ENCODE measurements at places on chromosomes 4 and X.

GRCh38 chr4:73540826-73541225 is 59.3 kb downstream of the AFM start:
- H3K4me3 ChIP-seq: no peak overlapping the region
- no peak overlapping the region for H3K27ac ChIP-seq
- H3K36me3 ChIP-seq: no peaks in the 10 kb centered on the region
- no peak for DNase-seq
- H3K4me1 ChIP-seq: peaks cover 14% of the 10 kb centered on the region

GRCh38 chr4:147194114-147194513 is 248.4 kb upstream of the TTC29 start:
- no peaks in the 10 kb centered on the region for H3K27me3 ChIP-seq
- DNase-seq: no peak
- no peak overlapping the region for H3K27ac ChIP-seq
- no peaks in the 10 kb centered on the region for H3K4me1 ChIP-seq
- no peak overlapping the region for H3K4me3 ChIP-seq
- no peaks in the 10 kb centered on the region for H3K36me3 ChIP-seq

GRCh38 chrX:672931-673330 is 42.3 kb downstream of the SHOX start:
- no peaks in the 10 kb centered on the region for H3K4me1 ChIP-seq
- H3K4me3 ChIP-seq: no peak overlapping the region
- peaks cover 13% of the 10 kb centered on the region for H3K27me3 ChIP-seq
- no peak overlapping the region for H3K27ac ChIP-seq

DNA sequence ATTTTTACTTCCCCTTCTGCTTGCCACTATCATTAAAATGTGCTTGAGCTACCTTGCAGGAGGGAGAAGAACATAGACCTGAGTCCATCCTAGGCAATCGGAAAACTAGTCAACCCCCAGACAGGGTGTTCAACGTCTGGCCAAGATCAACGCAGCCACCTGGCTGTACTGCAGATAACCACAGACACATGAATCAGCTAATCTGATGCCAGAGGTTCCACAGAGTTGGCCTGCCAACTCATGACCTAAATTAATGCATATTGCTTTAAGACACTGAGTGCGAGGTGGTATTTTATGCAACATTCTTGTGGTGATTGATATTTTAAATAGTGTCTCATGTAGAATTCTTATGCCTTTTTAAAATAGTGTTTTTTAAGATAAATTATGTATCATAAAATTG is 1283.8 kb upstream of the PABPC4L start:
- no peaks in the 10 kb centered on the region for H3K27me3 ChIP-seq
- no peak overlapping the region for H3K4me3 ChIP-seq
- H3K36me3 ChIP-seq: no peaks in the 10 kb centered on the region
- H3K4me1 ChIP-seq: no peaks in the 10 kb centered on the region
- H3K27ac ChIP-seq: no peak overlapping the region

DNA sequence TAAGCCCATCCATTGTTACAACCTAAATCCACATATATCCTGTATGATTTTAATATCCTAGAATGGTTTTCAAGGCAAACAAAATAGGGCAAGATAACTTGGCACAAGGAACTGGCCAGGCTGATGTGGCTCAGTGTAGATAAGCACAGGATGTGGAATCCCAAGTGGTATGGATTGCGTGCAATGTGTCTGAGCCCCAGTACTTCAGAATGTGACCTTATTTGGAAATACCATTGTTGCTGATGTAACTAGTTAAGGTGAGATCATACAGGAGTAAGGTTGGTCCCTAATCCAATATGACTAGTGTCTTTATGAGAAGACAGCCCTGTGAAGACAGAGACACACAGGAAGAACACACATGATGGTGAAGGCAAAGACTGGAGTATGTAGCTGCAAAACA is 72.4 kb downstream of the IL21 start:
- no peak for DNase-seq
- H3K36me3 ChIP-seq: no peaks in the 10 kb centered on the region
- no peaks in the 10 kb centered on the region for H3K27me3 ChIP-seq
- H3K27ac ChIP-seq: no peak overlapping the region
- H3K4me3 ChIP-seq: no peak overlapping the region
- no peaks in the 10 kb centered on the region for H3K4me1 ChIP-seq

DNA sequence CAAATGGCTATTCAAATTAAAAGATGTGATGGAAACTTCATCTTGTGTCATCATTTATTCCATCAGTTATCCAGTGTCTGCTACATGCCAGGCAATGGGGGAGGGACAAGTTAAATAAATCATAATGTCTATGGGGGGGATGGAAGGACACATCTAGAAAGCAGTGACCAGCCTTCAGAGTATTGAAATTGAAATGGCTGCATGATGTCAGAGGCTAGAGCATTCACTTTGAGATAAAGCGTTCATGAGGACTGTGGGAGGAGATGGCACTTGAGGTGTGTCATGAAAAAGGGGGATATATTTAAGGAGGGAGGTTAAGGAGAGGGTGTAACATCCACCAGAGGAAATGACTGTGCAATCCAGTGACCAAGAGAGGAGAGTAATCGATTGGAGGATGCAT is 50.6 kb downstream of the SLIT2 start:
- DNase-seq: no peak
- no peaks in the 10 kb centered on the region for H3K36me3 ChIP-seq

- no peaks in the 10 kb centered on the region for H3K36me3 ChIP-seq
- no peak for DNase-seq
- H3K4me3 ChIP-seq: no peak overlapping the region
- no peak overlapping the region for H3K27ac ChIP-seq
Observed at GRCh38 chr4:172356016-172356415, 542.8 kb downstream of the GALNTL6 start.

- H3K4me3 ChIP-seq: no peak overlapping the region
- H3K36me3 ChIP-seq: no peaks in the 10 kb centered on the region
- H3K27ac ChIP-seq: peak overlapping the region; percentile 88
Observed at GRCh38 chrX:47247999-47248320, 15.2 kb downstream of the USP11 start.

- H3K27me3 ChIP-seq: no peaks in the 10 kb centered on the region
- H3K4me1 ChIP-seq: peaks cover 14% of the 10 kb centered on the region
- DNase-seq: peak; percentile 68
- H3K27ac ChIP-seq: peak overlapping the region; percentile 45
Observed at GRCh38 chr4:155900381-155900780, 3.1 kb upstream of the TDO2 start.

- no peaks in the 10 kb centered on the region for H3K27me3 ChIP-seq
- no peak overlapping the region for H3K27ac ChIP-seq
- H3K4me1 ChIP-seq: no peaks in the 10 kb centered on the region
Observed at GRCh38 chrX:15242899-15243555, 26.9 kb downstream of the ASB9 start.

GRCh38 chr4:121655320-121656268 is 41.2 kb downstream of the ANXA5 start:
- H3K4me1 ChIP-seq: no peaks in the 10 kb centered on the region
- DNase-seq: no peak
- H3K4me3 ChIP-seq: no peak overlapping the region

GRCh38 chr4:145498430-145498829 is 16.8 kb downstream of the SMAD1 start:
- H3K4me1 ChIP-seq: peaks cover 11% of the 10 kb centered on the region
- no peak overlapping the region for H3K4me3 ChIP-seq
- no peak overlapping the region for H3K27ac ChIP-seq
- no peaks in the 10 kb centered on the region for H3K27me3 ChIP-seq
- no peak for DNase-seq

GRCh38 chrX:13697455-13697854 is 8.5 kb downstream of the RAB9A start:
- no peak for DNase-seq
- no peaks in the 10 kb centered on the region for H3K36me3 ChIP-seq
- H3K4me3 ChIP-seq: no peak overlapping the region

DNA sequence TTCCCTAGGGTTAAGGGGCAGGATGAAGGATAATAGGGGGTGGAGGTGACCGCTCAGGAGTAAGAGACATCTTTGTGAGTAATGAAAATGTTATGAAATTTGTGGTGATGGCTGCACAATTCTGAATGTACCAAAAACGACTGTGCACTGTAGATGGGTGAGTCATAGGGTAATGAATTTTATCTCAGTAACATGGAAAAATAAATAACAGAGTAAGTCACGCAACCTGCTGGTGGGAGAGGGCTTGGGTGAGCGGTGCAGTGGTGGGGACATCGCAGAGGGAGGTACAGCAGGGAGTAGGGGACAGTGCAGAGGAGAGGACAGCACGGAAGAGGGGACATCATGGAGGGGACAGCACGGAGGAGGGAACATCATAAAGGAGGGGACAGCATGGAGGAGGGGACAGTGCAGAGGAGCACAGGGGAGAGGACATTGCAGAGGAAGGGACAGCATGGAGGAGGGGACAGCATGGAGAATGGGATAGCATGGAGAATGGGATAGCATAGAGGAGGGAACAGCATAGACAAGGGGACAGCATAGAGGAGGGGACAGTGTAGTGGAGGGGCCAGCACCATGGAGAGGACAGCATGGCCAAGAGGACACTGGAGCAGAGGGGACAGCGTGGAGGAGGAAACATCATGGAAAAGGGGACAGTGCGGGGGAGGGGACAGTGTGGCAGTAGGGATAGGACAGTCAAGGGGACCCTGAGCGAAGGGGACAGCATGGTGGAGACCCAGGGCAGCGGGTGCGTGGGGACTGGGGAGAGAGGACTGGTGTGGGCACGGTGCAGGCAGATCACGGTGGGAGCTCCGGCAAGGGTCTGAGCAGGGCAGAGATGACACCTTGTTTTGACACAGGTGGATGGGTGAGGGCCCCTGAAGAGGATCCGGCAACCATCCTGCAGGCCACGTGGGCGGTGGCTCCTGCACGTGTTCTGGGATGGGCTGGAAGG is 68.5 kb upstream of the MXD4 start:
- H3K4me1 ChIP-seq: peaks cover 14% of the 10 kb centered on the region
- peak; percentile 88 for DNase-seq
- H3K27me3 ChIP-seq: no peaks in the 10 kb centered on the region
- peak overlapping the region; percentile 7 for H3K4me3 ChIP-seq

- H3K4me1 ChIP-seq: peaks cover 8% of the 10 kb centered on the region
- no peak overlapping the region for H3K4me3 ChIP-seq
- H3K27me3 ChIP-seq: no peaks in the 10 kb centered on the region
- DNase-seq: no peak
Observed at GRCh38 chr4:39263895-39264294, 81.6 kb downstream of the WDR19 start.

GRCh38 chr4:178090640-178091411 is 648.6 kb upstream of the AGA start:
- H3K4me1 ChIP-seq: no peaks in the 10 kb centered on the region
- no peaks in the 10 kb centered on the region for H3K36me3 ChIP-seq
- no peaks in the 10 kb centered on the region for H3K27me3 ChIP-seq
- no peak for DNase-seq
- no peak overlapping the region for H3K4me3 ChIP-seq

GRCh38 chr4:186500721-186501304 is 54.6 kb downstream of the MTNR1A start:
- peaks cover 10% of the 10 kb centered on the region for H3K27me3 ChIP-seq
- no peak overlapping the region for H3K27ac ChIP-seq
- no peak overlapping the region for H3K4me3 ChIP-seq
- no peak for DNase-seq
- no peaks in the 10 kb centered on the region for H3K4me1 ChIP-seq
- H3K36me3 ChIP-seq: no peaks in the 10 kb centered on the region

GRCh38 chr4:78057135-78057599 is at the start of gene FRAS1:
Gene FRAS1 (plus strand): TSS chr4:78057323. CDS start chr4:78058010, 687 bp downstream.
- peak within 1 kb of the TSS; percentile 43 for H3K27ac ChIP-seq
- peak; percentile 13 for DNase-seq
- H3K4me3 ChIP-seq: peak within 1 kb of the TSS; percentile 89
- no peaks in the 10 kb centered on the region for H3K36me3 ChIP-seq
- peaks cover 4% of the 10 kb centered on the region for H3K4me1 ChIP-seq
- H3K27me3 ChIP-seq: peaks cover 7% of the 10 kb centered on the region

DNA sequence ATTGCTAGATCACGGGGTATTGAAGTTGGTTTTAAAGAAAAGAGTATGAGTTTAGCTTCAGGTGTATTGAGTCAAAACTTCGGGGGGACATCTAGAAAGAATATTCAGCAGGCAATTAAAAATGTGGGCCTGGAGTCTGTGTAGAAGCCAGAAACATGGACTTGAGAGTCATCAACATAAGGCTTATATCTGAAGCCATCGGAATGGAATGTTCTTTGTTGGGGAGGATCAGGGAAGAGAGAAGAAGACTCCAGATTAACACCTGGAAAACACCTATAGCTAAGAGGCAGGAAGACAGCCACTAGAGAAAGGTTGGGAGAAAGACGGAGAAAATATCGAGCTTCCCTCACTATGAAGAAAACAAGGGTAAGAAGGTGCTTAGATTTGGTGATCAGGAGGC is 69.5 kb downstream of the BEND2 start:
- DNase-seq: no peak
- H3K27me3 ChIP-seq: peaks cover 5% of the 10 kb centered on the region
- no peak overlapping the region for H3K4me3 ChIP-seq
- no peaks in the 10 kb centered on the region for H3K4me1 ChIP-seq
- no peaks in the 10 kb centered on the region for H3K36me3 ChIP-seq

- H3K36me3 ChIP-seq: no peaks in the 10 kb centered on the region
- no peak overlapping the region for H3K27ac ChIP-seq
Observed at GRCh38 chrX:71489540-71489939, 43.4 kb upstream of the OGT start.

DNA sequence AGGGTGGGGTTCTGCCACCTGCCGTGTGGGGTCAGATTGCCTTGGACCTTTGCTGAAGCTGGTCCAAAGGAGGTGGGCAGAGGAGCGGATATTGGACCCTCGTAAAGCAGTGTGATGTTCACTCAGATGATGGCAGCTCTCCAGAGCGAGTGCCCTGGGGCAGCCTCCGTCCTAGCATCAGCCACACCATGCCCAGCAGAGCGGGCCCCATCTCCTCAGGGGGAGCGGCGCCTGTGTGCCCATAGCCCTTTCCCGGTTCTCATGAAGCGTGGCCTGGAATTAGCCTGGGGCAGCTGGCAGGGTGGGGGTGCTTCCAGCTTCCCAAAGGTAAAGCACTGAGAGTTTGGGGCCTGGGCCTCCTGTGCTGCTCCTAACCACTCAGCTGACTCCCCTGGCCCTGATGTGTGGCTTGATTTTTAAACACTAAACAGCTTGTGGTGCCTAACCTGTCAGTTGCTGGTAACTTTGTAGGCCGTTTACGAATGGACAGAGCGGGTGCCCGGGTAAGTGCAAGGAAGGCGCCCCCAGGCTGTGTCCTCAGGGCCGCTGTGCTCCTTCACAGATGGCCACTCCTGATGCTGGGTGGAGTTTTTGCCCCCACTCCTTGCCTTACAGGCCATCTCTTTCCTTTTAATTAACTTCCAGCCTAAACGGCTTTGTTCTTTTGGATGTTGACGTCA is 36.0 kb downstream of the NOP14 start:
- no peak overlapping the region for H3K4me3 ChIP-seq
- H3K4me1 ChIP-seq: no peaks in the 10 kb centered on the region
- H3K27me3 ChIP-seq: no peaks in the 10 kb centered on the region
- no peak overlapping the region for H3K27ac ChIP-seq

DNA sequence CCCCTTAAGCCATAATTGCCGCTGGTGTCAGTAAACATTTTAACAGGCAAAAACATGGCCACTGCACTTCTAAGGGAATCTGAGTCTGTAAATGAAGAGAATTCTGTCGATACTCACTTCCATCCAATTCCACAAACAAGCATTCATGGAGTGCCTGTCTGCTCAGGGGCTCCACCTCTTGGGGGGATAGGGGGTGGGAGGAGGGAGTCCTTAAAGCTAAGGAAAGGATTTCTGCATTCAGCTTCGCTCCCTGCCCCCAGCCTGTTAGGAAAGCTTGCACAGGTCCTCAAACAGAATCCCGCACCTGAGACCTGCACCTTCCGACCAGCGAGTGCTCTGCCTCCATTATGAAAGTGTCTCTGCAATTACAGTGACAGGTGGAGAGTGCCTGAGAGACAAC is 130.2 kb upstream of the KIT start:
- no peak overlapping the region for H3K4me3 ChIP-seq
- no peaks in the 10 kb centered on the region for H3K36me3 ChIP-seq
- no peak for DNase-seq
- no peak overlapping the region for H3K27ac ChIP-seq
- H3K4me1 ChIP-seq: peaks cover 13% of the 10 kb centered on the region
